ENCODE measurements at places on chromosomes 16 and 17.
A peak's percentile ranks its signal among the peaks of the same experiment; 100 is the strongest.

- DNase-seq: no peak
Observed at GRCh38 chr17:11638700-11639265, 40.5 kb downstream of the DNAH9 start.

DNA sequence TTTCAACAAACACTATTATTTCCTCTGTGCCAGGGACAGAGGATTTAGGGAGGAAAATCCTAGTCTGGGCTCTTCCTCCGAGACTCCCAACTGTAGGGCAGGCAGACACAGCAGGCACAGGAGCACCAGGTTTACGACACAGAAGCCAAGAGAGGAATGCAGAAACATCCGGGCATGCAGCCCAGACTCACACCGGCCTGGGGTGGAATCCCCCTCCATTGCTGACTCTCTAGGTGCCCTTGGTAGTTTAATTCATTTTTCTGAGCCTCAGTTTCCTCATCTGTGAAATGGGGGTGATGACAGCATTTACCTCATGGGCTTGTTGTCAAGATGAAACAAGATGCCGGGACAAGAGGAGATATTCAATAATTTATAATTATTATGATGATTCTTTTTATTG lies 14.9 kb downstream of the CA4 start:
- DNase-seq: no peak

- DNase-seq: no peak
Observed at GRCh38 chr16:74219706-74220105, 76.9 kb upstream of the PSMD7 start.

DNA sequence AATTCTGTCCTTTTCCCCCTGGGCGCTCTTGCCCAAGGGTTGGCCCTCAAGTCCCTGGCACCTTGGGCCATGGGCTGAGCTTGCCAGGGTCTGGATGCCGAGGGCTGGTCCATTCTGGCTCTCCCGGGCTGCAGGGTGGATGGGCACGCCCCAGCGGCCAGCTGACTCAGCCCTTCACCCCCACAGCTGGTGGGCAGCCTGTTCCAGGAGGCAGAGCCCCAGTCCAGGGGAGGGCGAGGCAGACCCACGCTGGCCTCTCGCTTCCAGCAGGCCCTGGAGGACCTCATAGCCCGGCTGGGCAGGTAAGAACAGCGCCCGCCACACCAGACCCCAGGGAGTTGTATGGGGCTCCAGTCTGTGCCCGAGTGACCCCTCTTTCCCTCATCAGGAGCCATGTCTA lies 15.0 kb downstream of the MYO15B start:
- DNase-seq: no peak

GRCh38 chr16:81367821-81368220 lies 53.1 kb downstream of the GAN start:
- no peak for DNase-seq

DNA sequence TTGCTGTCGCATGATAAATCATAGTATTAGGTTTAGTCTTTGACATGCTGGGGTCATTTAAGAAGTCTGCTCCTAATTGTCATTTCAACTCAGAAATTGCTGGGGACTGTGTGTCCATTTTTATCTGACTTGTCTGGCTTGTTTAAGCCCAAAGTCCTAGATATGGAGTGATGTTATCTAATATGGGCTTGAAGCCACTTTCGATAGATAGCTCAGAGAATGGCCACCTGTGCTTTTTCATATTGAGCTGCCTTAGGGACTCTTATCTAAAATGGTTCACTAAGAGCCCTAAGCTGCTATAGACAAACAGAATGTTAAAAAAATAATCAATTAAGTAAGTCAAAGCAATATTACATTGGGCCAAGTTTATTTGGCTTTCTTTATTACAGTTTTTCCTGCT lies 81.6 kb upstream of the CNTNAP4 start:
- DNase-seq: no peak

GRCh38 chr16:67393111-67393787 lies at the start of gene TPPP3:
TPPP3 (minus strand) TSS chr16:67393498; CDS start chr16:67391111, 2,387 bp downstream.
- peak; percentile 78 for DNase-seq

DNA sequence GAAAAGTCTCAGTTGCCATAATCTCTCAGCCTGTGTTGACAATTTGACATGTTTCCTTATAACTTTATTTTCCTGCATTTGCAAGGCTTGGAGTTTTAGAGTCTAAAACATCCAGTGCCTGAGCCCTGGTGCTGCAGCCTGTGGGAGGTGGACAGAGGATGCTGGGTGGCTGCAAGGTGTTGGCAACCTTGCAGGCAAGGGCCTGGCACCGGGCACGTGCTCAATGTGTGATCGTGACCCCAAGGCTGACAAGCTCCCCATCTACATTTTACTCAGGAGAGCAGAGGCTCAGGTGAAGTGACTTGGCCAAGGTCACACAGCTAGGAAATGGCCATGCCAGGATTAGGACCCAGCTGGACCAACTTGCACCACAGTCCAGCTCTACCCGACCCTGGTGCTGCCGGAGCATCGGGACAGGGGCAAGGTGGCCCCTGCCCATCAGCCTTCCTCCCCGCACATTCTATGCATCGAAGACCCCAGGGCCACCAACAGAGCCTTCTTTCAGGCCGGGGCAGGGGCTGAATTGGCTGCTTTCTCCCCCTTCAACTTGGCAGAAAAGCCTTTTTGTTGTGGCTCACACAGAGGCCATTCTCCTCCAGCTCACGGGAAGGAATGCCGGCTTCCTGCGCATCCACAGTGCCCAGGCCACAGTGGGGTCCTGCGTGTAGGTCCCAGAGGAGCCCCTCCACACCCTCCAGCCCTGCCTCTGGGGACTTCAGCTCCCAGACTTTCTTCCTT lies 23.1 kb downstream of the MMP15 start:
- DNase-seq: no peak

DNA sequence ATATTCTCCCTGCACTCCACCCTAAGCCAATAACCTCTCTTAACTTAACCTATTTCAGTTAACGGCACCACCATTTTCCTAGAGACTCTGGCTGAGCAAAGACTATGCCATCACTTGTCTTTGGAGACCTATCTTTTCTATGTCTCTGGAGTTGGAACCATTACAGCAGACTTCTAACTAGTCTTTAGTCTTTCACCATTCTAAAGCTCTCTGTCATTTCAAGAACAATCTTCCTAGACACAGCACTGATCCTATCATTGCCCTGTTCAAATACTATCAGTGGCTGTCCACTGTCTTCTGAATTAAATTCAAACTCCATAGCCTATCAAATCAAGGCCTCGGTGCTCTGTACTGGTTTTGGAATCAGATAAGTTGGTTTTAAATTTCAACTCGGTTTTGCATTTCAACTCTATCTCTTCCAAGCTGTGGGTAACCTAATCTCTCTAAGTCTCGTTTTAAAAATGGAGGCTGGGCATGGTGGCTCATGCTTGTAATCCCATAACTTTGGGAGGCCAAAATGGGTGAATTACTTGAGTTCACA lies 31.9 kb downstream of the RNF43 start:
- DNase-seq: no peak

DNA sequence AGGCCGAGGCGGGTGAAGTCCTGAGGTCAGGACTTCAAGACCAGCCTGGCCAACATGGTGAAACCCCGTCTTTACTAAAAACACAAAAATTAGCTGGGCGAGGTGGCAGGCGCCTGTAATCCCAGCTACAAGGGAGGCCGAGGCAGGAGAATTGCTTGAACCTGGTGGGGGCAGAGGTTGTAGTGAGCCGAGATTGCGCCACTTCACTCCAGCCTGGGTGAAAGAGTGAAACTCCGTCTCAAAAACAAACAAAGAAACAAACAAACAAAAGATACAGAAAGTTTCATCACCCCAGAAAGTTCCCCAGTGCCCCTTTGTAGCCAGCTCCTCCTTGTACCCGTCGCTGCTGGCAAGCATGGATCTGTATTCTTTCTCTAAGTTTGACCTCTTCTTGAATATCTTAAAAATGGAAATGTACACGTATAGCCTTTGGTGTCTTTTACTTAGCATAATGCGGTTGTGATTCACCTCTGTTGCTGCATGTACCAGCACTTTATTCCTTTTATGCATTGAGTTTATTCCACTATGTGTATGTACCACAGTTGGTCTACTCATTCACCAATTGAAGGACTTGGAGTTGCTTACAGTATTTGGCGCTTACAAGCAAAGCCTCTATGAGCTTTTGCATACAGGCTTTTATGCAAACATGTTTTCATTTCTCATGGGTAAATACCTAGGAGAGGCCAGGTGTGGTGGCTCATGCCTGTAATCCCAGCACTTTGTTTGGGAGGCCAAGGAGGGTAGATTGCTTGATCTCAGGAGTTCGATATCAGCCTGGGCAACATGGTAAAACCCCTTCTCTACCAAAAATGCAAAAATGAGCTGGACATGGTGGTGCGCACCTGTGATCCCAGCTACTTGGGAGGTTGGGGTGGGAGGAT lies 87.5 kb upstream of the CLEC18A start:
- DNase-seq: no peak

- DNase-seq: no peak
Observed at GRCh38 chr16:21218153-21218552, 6.8 kb upstream of the ZP2 start.

DNA sequence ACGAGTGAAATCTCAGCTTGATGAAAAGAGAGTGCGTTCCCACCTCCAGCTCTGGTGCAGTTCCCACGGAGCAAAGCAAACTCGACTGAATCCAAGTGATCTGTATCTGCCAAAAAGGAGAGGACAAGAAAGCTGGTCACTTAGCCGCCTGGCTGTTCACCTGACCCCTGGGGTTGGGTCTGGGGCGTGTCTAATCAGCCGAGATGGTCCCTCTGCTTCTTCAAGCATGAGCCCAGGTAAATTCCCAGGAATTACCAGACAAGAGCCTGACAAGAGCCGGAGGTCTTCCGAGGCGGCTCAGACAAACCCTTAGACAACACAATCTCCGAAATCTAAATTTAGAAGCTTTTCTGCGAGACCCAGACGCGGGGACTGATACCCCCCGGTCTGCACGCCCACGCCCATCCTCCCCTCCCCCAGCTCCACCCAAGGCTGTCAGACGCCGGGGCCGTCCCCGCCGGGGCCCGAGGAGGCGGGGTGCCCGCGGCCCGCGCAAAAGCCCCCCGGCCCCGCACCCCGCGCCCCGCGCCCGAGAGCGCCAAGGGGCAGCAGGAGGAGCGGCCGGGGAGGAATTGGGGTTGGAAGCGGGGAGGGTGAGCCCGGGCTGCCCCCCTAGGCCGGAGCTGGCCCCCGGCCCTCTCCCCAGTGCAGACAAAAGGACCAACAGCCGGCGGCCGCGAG lies 674 bp downstream of the ZNF821 start:
- DNase-seq: peak; percentile 60

GRCh38 chr16:17515421-17516210 lies 44.9 kb upstream of the XYLT1 start:
- DNase-seq: peak; percentile 96

- DNase-seq: no peak
Observed at GRCh38 chr17:19454074-19454473, 43.0 kb downstream of the RNF112 start.

DNA sequence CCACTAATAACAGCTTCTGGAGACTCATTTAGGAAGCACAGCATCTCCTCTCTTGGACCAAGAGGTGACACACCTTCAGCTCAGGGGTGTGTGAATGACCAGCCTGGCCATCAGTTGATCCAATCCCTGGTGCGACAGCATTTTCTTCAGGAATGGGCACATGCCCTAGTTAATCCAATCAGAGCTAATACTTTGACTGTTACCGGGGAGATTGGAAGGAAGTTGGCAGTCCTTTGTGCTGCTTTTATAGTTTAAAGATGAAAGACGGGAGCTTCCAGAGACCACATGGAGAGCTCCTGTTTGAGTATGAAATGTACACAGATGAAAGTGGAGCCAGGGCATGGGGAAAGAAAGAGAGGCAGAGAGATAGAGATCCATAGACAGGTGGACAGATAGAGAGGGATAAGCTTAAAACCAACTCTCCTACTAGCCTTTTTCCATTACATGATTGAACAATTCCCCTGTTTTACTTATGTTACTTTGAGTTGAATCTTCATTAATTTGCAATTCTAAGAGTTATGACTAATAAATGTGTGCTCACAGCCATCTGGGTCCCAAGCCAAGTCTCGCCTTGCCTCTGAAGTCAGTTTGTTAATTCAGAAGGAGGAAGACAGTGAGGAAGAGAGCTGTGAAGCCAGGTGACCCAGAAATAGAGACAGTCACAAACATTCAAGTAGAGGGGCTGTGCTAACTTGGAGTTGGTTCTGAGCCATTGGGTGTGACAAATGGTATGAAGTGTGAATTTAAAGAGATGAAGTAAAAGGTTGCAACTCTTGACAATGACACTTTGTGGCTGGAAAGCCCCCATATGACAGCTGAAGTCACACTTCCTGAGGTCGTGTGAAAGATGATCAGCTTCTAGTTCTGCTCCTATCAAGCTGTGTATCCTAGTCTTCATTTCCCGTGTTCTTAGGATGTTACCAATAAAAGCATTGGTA lies 120.0 kb upstream of the GOT2 start:
- DNase-seq: no peak

DNA sequence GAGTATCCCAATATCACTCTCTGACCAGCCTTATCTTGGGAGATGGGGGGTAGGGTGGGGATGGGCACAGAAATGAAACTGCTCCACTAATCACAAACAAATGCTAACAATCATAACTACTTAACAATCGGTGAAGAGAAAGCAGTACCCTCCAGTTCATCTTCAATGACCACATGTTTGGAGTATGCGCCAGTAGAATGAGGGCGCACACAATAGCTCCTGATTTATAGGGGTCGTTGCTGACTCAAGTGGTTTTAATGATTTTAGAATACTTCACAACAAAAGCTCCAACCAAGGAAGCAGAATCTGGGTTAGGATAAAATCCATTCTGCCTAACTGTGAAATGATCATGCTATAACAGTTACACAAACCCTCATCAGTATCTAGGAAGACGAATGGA lies 184.4 kb downstream of the AATF start:
- no peak for DNase-seq

GRCh38 chr17:76018340-76018680 lies 8.8 kb downstream of the EVPL start:
- no peak for DNase-seq

GRCh38 chr16:78206623-78207223 lies 107.3 kb downstream of the WWOX start:
- DNase-seq: no peak

GRCh38 chr16:14513389-14514107 lies 116.5 kb downstream of the PARN start:
- DNase-seq: no peak

DNA sequence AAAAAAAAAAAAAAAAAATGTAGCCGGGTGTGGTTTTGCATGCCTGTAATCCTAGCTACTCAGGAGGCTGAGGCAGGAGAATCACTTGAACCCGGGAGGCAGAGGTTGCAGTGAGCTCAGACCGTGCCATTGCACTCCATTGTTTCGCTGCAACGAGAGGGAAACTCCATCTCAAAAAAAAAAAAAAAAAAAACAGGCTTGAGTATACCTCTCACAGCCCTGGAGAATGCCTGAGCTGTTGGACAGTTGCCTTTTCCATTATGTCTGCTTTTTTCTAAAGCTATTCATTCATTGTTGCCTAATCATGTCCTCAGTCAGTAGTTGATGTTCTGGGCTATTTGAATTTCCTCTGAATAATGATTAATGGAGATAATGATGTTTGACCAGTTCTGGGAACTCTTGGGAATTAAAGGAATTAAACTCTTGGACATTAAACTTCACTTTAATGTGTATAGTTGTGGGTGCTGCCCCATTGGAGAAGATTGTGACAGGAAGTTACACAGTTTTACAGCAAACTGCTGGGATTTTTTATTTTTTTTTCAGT lies 11.8 kb downstream of the HMOX2 start:
- no peak for DNase-seq
